ENCODE measurements at places on chromosomes 2 and 18.

DNA sequence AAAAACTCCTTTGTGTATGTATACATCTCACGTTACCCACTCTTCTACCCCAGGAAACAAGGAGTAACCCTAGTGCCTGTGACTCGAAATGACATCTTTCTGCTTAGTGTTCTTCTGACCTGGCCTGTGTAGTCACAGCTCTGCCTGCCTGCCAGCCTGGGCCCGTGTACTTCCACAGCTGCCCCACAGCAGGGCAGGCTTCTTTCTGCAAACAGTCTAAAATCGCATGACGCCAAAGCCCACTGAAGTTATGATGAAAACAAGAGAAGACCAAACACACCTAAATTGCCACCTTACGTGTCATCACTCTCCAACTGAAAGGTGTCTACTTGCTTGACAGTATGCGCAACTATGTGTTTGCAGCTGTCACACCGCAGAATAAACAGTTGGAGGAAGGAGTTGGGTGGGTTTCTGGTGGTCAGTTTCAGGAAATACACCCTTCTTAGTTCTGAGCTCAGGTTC, 1.5 kb downstream of the GAREM1 start:
- peak; percentile 20 for DNase-seq

- DNase-seq = no peak
Measured at GRCh38 chr2:7405861-7406715, 488.9 kb downstream of the RNF144A start.

DNA sequence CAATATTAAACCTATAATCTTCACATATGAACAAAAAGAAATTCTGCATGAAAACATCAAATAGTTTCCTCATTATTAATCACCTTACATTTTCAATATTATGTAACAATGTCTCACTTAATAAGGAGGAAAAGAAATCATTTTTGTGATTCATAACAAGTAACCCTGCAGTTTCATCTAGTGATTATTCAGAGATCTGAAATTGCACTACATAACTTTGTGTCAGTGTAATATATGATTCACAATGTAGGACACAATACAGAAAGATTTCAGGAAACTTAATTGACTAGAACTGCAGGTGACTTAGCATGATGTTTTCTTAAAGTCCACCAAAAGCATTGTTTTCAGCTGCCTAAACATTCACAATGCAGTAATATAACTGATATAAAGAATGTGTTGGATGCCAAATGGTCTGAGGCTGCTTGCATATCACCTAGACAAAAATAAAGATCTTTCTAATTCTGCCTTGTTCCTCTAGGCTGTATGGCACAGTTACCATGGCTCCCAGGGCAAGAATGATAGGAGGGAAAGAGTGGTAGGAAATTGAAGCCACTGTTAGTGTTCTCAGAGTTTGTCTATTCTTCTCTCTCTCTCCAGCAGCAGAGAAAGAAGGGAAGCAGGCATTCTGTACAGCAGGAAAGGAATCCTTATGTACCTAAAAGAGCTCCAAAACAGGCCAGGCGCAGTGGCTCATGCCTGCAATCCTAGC, 366.6 kb downstream of the FSIP2 start:
- DNase-seq = no peak

- DNase-seq = peak; percentile 54
Measured at GRCh38 chr2:47174733-47175361, 19.7 kb upstream of the STPG4 start.

DNA sequence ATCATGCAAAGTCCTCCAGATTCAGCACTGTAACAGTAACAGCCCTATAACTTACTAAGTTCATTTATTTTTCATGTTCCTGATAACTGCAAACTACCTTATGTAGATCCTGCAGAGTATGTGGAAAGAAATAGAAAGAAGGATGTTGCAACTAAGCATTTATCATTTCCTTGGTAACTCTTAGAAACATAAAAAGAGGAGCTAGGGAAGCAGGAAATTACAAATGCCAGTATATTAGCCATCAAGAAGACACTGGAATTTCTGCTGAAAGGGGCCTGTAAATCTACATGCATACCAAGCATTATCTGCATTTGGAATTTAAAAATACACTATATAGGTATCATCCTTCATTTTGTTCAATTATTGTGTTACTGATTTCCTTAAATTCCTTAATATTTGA, 66.8 kb downstream of the PDE11A start:
- no peak for DNase-seq

DNA sequence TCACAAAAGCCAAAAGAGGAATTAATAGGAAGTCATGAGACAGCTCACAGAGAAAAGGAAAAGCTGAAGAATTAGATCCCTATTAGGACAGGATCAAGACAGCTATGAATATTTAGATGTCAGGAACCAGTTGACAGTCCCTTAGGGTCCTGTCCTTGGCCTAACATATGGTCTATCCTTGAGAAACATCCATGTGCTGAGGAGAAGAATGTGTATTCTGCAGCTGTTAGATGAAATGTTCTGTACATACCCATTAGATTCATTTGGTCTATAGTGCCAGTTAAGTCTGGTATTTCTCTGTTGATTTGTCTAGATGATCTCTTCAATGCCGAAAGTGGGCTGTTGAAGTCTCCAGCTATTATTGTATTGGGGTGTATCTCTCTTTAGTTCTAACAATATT, 37.6 kb upstream of the SLC40A1 start:
- no peak for DNase-seq

- no peak for DNase-seq
Measured at GRCh38 chr18:55316486-55317184, 271.4 kb downstream of the TCF4 start.

DNA sequence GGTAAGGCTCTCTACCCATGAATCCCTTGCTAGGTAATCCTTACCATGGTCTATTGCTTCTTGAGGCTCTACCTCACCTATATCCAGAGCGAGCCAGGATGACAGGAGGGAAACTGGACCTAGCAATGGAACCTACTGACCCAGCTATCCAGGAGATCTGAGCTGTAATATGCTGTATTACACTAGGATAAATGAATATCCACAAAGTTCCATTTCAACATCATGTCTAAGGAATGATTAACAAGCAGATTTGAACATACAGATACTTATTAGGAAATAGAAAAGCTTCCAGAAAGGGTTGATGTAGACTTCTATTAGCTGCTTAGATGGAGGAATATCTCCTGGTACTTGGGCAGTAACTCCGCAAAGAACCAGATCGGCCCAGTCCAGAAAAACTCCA, 110.1 kb downstream of the BAZ2B start:
- DNase-seq = no peak

DNA sequence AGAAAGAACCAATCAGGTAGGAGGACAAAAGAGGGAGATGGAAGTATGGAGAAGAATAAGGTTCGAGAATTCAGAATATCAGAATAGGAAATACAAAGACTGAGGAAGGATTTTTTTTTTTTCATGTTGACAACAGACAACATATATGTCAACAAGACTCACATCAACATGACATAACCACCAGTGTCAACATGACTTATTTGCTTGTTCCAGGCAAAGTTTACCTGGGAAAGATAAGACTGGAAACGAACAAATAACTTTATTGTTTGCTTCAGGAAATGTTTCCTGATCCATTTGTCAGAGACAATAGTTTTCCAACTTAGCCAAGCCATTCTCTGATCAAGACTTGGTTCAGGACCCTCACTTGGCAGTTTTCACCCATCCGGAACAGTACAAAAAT, 321.9 kb upstream of the NETO1 start:
- DNase-seq = no peak

DNA sequence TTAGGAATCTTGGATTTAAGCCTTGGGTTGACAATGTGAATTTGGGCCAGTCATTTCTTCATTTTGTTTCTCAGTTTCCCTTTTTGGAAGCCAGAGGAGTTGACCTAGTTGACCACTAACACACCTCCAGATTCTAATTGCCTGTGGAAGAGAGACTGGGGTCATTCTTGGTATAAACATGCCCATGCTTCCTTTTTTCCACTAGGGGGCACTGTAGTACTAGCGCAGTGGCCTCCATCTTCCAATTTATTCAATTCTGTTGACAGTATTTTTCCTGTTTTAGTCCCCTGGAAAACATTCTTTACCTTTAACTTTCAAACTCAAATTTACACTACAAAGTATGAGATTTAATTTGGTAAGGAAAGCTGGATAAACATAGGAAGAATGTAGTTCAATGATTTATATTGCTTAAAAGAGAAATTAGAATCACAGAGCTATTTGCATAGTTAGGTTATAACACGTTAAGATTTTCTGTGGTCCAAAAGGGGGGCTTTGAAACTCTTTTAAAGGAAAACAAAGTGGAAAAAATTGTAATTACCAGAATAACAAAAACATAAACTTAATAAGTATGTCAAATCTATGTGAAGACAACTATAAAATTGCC, 57.5 kb upstream of the AGPS start:
- peak; percentile 64 for DNase-seq

DNA sequence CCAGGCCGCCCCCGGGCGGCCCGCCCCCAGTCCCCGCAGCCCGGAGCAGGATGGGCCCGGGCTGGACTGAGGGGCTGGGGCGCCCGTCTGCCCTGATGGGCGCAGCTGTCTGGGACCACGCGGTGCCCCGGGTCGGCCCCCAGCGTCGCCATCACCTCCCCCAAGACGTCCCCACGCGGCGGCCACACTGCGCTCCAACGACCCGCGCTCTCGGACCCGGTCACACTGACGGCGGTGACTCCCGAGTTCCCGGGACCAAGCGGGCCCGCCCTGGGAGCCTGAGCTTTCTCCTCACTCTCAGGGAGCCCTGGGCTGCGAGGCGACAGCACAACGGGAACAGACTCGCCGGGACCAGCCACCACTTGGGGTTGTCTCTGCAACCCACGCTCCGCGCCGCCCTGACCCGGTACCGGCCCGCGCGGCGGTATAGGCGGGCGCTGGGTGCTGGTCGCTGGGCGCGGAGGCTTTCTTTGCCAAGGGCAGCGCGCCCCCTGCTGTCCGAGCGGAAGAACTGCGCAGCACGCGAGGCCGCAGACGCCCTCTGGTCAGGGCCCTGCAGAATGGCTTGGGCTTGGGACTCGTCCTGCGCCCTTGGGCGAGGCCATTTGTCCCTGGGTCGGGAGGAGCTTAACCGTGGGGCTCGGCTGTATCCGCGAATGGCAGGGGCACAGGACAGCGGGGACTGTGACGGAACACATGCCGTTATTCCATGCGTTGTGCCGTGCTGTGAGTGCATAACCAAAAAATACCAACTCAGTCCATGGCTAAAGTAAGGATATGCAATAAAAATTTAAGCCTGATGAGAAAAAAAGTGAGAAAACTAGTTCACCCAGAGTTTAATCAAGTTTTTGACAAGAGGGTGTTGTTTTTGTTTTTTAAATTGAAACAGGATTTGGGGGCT, 54.8 kb upstream of the ANKRD62 start:
- peak; percentile 76 for DNase-seq

DNA sequence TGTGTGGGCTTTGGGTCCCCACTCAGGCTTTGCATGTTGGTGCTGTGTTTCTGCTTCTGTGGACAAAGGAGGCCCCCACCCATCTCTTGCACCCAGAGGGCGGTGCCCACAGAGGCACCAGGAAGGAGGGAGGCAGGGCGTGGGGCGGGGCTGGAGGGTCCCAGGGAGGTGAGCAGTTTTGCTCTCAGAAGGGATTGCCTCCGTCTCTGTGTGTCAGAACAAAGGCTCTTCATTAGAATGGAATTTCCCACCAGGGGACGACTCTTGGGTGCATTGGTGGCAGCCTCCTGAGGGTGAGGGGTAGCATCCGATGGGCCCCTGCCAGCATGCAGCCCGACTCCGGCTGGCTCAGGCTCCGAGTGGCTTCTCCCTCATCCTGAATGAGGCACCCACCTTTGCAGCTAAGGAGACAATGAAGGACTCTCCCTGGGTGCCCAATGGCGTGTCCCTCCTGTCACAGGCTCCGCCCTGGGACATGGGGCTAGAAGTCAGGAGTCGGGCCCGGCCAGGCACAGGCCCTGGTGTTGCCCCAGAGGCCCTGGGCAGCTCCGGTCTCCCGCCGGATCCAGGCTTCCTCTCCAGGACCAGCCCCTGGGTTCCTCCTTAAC, 7.0 kb upstream of the ERFE start:
- DNase-seq = no peak

DNA sequence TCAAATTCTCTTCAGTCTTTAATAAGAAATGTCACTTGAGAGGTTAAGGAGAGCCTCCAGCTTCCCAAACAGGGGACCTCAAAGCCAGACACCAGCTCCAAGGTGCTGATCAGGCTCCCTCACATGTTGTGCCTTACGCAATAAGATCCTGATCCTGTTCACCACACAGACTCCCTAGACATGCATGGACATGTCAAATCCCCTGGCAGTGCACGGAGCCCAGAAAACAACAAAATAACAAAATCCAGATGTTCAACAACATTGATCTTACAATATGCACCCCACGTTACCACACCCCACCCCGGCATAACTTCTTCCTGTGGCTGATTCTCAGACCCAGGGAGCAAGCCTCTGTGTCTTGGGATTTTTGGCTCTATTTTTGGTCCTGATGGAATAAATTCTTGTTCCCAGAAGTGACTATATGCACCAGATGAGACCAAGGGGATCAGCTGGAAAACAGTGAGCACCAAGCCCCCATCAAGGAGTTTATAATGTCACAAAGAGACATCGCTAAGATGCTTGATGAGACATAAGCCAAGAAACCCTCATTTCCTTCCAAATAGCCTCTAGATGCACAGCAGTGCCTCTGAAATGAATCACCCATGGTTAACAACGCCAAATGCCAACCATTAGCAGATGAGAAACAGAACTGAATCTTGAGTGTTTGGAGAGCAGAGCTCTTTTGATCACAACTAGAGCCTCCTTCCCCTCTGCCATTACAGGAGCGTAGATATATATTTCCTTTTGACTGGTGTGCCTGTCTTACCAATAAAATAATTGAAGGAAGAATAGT, 198.2 kb downstream of the PRKCE start:
- DNase-seq = no peak

- no peak for DNase-seq
Measured at GRCh38 chr2:241809383-241810306, 652 bp downstream of the NEU4 start.

GRCh38 chr18:79961527-79962291, 2.7 kb upstream of the HSBP1L1 start:
- DNase-seq = peak; percentile 55

DNA sequence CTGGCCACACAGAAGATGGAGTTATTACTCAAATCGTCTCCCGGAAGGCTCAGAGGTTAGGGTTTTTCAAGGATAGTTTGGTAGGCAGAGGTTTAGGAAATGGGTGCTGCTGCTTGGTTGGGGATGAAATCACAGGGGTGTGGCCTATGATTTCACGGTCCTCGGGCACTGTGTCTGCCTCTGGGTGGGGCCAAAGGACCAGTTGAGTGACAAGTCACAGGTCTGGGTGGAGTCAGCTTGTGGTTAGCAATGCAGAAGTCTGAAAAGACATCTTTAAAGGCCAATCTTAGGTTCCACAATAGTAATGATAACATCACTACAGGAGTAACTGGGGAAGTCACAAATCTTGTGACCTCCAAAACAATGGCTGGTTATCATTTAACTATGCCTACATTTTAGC, 387.8 kb downstream of the ZNF521 start:
- peak; percentile 75 for DNase-seq

Measured in KBM-7 (cell line).